ENCODE measurements at places on chromosomes 7 and 10. TPM values are rescaled to one million over a fixed set of nuclear protein-coding genes. Genes with fewer than 3 reads are reported as not detected.

DNA sequence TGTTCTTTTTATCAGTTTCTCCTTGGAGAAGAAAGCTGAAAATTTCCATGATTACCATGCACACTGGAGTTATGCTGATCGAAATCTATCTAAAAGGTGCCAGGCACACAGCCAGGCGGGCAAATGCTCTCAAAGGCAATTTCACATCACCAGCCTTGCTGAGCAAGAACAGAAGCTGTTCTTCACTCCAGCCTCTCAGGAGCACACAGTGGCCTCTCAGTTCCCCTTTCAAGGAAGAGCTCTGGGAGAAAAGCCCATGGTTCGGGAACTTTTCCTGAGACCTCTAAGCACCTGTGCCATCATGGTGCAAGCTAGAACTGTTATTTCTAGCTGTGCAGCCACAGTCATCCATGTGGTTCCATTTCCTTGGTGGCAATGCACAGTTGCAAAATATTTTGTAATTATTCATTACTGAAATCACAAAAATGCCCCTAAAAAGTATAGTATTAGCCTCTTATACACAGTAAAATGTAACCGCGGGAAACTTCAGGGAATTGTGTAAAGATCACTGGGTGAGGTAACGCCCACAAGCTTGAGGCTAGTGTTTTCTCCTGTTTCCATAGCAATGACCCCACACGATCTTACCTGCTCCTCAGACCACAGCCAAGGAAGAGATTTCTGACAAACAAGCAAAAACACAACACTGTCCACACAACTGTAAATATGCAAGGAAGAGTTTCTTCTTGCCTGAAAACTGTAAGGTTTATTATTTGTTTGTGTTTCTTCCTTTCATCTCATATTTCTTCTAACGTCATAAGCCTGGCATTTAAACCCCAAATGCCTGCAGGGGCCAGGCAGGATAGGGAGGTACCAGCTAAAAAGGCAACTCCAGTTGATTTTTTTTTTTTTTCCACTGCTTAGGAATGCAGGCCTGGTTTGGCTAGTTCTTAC lies 121.2 kb downstream of the FAM107B start:
- DNase-seq: peak; percentile 77
- H3K27me3 ChIP-seq: no peaks in the 10 kb centered on the region
- H3K4me3 ChIP-seq: no peak overlapping the region

DNA sequence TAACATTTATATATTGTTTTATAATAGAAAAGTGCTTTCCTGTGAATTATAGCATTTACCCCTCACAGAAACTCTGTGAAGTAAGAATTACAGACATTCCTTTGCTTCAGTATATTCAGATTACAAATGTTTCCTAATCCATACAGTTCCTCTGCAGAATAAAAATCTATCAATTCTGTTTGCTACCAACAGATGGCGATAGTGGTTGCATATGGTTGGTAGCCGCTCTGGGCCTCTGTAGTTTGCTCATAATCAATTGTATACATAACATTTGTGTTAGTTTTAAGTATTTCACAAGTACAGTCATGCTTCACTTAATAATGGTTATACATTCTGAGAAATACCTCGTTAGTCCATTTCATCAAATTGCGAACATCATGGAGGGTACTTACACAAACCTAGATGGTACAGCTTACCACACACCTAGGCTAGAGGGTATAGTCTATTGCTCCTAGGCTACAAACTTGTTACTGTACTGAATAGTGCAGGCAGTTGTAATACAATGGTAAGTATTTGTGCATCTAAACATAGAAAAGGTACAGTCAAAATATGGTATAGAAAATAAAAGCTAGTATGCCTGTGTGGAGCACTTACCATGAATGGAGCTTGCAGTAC lies 94.4 kb upstream of the STEAP4 start:
- no peaks in the 10 kb centered on the region for H3K36me3 ChIP-seq
- peaks cover 7% of the 10 kb centered on the region for H3K4me1 ChIP-seq
- no peaks in the 10 kb centered on the region for H3K27me3 ChIP-seq
- H3K4me3 ChIP-seq: no peak overlapping the region

DNA sequence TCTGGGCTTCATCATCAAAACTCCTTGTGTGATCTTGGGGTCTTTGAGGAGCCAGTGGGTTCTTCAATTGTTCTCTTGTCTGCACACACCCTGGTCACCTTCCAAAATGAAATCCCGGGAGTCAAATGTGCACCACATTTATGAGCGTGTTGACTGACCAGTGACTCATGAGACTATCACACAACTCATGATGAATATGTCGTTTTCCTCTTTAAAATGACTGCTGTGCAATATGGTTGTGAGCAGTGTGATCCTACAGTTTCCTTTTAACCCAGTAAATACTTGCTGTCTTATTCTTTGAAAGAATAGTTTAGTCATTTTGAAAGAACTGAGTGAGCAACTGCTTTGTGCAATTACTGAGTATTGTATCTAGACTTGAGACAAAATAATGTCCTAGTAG lies 149.2 kb downstream of the DYNC1I1 start:
- H3K27ac ChIP-seq: no peak overlapping the region
- H3K36me3 ChIP-seq: no peaks in the 10 kb centered on the region
- H3K4me1 ChIP-seq: no peaks in the 10 kb centered on the region

GRCh38 chr10:77204171-77204570 lies 433.4 kb downstream of the KCNMA1 start:
- no peak overlapping the region for H3K27ac ChIP-seq
- peaks cover 6% of the 10 kb centered on the region for H3K27me3 ChIP-seq
- no peak for DNase-seq
- H3K4me1 ChIP-seq: peaks cover 3% of the 10 kb centered on the region

- no peak for DNase-seq
- no peak overlapping the region for H3K4me3 ChIP-seq
- H3K27ac ChIP-seq: no peak overlapping the region
Observed at GRCh38 chr10:31650010-31650409, 278.6 kb downstream of the ARHGAP12 start.

GRCh38 chr7:7565746-7566650 lies 686 bp upstream of the MIOS start:
- H3K4me3 ChIP-seq: peak overlapping the region; percentile 97
- H3K36me3 ChIP-seq: peaks cover 19% of the 10 kb centered on the region
- no peak overlapping the region for H3K27ac ChIP-seq
- H3K4me1 ChIP-seq: peaks cover 8% of the 10 kb centered on the region
- peak; percentile 73 for DNase-seq

DNA sequence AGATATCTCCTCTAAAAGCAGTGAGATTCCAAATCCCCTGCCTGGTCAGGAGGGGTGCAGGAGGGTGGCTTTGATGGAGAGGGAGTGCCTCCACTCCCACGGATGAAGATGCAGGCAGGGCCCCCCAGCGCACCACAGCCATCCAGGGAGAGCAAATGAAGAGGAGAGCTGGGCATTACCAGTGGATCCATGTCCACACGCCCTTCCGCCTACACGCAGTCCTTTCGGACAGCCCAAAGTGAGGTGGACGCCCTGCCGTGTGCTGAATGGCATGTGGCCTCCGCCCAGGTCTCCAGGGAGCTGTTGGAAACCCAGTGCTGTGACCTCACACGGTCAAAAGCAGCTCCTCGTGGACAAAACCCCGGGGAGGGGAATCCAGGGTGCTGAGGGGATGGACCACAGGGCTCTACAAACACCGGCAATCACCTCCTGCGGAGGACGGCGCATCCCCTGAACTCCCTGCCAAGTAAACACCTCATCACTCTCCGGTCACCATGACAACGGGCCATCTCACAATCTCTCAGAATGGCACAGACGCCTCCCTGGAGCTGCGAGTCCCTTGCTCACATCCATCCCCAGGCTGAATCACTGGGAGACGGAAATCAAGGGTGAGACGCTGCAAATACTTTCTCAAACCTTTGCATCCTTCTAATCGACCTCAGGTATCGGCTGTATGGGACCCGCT lies 35.0 kb upstream of the DNAAF5 start:
- peaks cover 13% of the 10 kb centered on the region for H3K36me3 ChIP-seq
- no peak overlapping the region for H3K4me3 ChIP-seq
- peak; percentile 29 for DNase-seq
- no peak overlapping the region for H3K27ac ChIP-seq
- H3K4me1 ChIP-seq: no peaks in the 10 kb centered on the region
- no peaks in the 10 kb centered on the region for H3K27me3 ChIP-seq

DNA sequence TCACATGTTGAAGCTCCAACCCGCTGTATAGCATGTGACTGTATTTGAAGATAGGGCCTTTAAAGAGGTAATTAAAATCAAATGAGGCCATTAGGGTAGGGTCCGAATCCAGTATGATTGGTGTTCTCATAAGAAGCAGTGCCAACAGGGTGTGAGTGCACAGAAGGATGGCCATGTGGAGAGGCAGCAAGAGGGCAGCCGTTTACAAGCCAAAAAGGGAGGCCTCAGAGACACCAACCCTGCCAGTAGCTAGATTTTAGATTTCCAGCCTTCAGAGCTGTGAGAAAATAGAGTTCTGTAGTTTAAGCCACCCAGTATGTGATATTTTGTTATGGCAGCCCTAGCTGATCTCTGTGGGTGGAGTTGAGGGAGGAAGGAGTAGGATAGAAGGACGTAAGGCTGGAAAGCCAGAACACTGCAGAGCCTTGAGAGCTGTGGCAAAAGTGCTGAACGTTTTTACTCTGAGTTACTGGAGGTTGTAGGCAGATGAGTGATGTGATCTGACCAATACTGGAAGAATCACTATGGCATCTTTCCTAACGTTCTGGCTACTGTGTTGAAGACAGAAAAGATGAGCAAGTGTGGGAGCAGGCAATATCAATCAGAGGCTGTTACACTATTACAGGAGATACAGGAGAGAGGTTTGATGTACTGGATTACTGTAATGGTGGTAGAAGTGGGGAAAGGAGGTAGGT lies 334.9 kb downstream of the ELMO1 start:
- H3K36me3 ChIP-seq: peaks cover 34% of the 10 kb centered on the region
- no peaks in the 10 kb centered on the region for H3K27me3 ChIP-seq
- H3K4me3 ChIP-seq: peak overlapping the region; percentile 21
- no peak for DNase-seq
- peaks cover 10% of the 10 kb centered on the region for H3K4me1 ChIP-seq

DNA sequence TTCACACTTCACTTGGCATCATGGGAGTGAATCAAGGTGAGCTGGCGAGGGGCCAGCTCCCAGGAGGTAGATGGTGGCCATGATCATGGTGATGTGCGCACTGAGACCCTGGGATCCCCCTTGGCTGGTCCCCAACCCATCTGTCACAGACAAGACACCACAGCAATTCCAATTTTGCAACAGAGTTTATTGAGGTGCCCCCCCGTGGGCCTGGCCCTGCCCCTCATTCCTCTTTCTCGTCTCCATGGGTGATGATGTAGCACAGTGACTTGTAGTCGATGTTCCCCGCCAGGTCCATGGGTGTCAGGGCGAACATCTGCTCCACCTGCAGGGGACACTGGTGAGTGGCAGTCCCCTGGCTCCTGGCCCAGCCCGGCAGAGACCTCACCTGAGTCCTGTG lies 2.4 kb downstream of the MYL7 start:
- H3K4me1 ChIP-seq: peaks cover 9% of the 10 kb centered on the region
- H3K27me3 ChIP-seq: peaks cover 4% of the 10 kb centered on the region
- no peak overlapping the region for H3K4me3 ChIP-seq
- H3K36me3 ChIP-seq: peaks cover 3% of the 10 kb centered on the region
- no peak for DNase-seq

- no peak for DNase-seq
- no peaks in the 10 kb centered on the region for H3K27me3 ChIP-seq
- H3K4me1 ChIP-seq: no peaks in the 10 kb centered on the region
- H3K36me3 ChIP-seq: no peaks in the 10 kb centered on the region
Observed at GRCh38 chr10:29446327-29446726, 157.5 kb downstream of the LYZL1 start.

DNA sequence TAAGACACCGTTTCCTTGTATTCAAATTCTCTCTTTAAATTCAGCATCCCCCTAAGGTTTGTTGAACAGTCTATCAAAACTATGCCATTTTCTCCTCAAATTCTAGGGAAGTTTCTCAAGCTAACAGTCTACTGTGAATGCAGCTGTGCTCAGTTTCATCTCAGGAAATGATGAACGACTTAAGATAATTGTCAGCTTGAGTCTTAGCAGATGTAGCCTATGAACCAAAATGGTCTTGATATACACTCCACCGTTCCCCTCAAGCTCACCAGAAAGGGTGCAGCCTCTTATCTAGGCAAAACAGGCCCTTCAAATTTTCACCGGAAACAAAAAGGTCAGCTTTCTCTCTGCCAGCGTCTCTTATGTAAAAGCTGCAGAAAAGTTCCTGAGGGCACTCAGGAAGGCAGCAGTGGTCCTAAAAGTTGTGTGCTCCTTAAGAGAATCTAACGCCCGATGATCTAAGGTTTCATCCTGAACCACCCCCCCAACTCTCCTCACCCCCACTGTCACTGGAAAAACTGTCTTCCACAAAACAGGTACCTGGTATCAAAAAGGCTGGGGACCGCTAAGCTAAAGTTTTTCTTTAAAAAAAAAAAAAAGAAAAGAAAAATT lies 2.1 kb downstream of the DNAJC9 start:
- peaks cover 5% of the 10 kb centered on the region for H3K4me1 ChIP-seq
- no peaks in the 10 kb centered on the region for H3K27me3 ChIP-seq
- DNase-seq: no peak
- H3K27ac ChIP-seq: no peak overlapping the region

DNA sequence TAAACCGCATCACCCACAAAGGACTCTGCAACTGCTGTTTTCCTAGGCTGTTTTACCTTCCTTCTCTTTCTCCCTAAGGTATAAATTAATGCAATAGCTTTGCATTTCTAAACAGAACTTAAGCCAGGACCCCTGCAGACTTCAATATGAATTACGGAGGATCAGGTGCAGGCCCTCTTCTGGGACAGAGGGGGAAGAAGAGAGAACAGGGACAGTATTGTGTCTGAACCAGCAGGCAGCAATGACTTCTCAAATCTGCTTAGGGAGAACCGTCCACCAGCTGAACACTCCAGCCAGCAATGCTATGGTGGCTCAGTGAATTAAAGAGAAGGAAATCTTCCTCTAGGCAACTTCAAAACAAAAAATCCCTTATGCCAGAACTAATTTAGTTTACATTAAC lies 35.7 kb downstream of the POLR3A start:
- peaks cover 55% of the 10 kb centered on the region for H3K36me3 ChIP-seq
- peak overlapping the region; percentile 53 for H3K27ac ChIP-seq
- DNase-seq: no peak
- H3K4me1 ChIP-seq: no peaks in the 10 kb centered on the region
- H3K27me3 ChIP-seq: no peaks in the 10 kb centered on the region

DNA sequence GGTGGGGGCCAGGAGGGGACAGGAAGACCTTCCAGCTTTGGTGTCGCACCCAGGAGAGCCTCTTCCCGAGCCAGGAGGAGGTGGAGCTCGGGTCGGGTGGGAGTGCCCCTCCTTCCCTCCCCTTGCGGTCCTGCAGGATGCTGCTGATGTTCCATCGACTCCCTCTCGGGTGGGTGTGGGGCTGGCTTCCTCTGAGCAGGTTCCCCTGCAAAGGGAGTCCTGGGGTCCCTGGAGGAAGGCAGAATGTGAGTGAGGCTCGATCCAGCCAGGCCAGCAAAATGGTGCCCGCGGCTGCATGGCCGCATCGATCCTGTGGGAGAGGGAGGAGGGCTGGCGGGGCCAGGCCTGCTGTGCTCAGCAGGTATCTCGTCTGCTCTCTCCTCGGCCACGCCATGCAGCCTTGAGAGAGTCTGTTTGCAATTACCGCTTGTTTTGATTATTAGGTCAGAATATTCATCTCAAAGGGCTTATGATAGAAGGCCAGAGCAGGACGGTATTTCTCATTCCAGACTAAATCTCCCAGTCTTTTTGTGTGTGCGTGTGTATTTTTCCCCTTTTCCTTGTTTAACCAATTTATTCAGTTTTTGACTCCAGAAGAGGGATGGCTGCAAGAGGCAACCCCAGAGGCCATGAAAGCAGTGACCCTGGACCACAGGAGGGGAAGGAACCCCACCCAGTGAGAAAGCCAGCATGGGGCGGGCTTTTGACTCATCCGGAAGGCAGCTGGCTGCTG lies 137.3 kb upstream of the ZMIZ1 start:
- no peaks in the 10 kb centered on the region for H3K27me3 ChIP-seq
- H3K27ac ChIP-seq: no peak overlapping the region
- no peaks in the 10 kb centered on the region for H3K4me1 ChIP-seq

HEPACAM2 gene
- not detected for total RNA-seq

TAS2R38 gene
- total RNA-seq: not detected

UNCX gene
- not detected for total RNA-seq

SPDYE6 gene
- total RNA-seq: not detected

SH2D4B gene
- 0.13 TPM for total RNA-seq

ACTA2 gene
- total RNA-seq: 0.54 TPM

SPACDR gene
- 1.3 TPM for total RNA-seq

Data from endodermal cell (in vitro differentiated cells).